ENCODE measurements at places on chromosomes 1 and 21.

- peak; percentile 40 for DNase-seq
Observed at GRCh38 chr1:55071477-55071876, 32.1 kb downstream of the PCSK9 start.

GRCh38 chr1:76092812-76093211 is 18.3 kb downstream of the ST6GALNAC3 start:
- DNase-seq, result no peak

DNA sequence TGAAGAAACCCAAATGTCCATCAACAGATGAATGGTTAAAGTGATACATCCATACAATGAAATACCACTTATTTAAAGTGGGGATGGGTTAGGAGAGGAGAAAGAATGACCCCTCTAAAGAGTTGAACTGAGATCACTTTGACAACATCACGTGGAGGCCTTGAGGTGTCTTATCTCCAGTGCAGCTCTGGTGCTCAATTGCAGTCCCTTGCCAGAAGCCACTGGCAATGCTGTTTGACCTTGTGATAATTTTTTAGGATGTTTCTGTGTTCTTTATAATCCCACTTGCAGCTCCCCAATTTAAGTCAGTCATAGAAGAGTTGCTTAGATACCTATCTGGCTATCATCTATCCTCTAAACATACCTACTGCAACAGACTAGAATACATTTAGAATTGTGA is 167.6 kb downstream of the ZNF648 start:
- DNase-seq, result no peak

DNA sequence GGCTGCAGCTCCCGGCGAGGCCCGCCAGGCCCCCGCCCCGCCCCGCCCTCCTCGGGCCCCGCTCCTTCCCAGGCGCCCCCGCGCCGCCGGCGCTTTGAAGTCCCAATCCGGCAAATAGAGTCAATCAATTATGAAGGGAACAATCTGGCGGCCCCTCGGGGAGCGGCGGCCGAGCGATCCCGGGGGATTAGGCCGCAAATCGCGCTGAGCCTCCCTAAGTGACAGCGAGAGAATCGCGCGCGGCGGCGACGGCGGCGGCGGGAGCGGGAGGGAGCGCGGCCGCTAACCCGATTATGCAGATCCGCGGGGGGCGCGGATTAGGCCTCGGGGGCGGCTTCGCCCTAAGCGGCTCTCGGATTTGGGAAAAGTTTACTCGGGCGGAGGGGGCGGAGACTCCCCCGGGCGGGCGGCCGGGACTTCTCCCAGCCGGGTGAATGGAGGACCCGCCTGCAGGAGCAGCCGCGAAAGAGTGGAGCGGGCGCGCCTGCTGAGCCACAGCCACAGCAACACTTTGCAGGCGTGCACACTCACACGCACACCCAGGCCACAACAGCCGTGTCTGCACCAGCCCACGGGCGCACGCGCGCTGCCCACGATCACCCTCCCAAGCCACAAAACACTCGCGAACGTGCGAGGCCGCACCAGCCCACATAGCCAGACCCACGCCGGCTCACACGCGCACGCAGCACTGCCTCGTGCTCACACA is 23.0 kb upstream of the DMBX1 start:
- peak; percentile 37 for DNase-seq

- DNase-seq, result no peak
Observed at GRCh38 chr21:40901691-40902090, 54.7 kb upstream of the DSCAM start.

- peak; percentile 55 for DNase-seq
Observed at GRCh38 chr1:211378844-211379243, 52.2 kb downstream of the TRAF5 start.

DNA sequence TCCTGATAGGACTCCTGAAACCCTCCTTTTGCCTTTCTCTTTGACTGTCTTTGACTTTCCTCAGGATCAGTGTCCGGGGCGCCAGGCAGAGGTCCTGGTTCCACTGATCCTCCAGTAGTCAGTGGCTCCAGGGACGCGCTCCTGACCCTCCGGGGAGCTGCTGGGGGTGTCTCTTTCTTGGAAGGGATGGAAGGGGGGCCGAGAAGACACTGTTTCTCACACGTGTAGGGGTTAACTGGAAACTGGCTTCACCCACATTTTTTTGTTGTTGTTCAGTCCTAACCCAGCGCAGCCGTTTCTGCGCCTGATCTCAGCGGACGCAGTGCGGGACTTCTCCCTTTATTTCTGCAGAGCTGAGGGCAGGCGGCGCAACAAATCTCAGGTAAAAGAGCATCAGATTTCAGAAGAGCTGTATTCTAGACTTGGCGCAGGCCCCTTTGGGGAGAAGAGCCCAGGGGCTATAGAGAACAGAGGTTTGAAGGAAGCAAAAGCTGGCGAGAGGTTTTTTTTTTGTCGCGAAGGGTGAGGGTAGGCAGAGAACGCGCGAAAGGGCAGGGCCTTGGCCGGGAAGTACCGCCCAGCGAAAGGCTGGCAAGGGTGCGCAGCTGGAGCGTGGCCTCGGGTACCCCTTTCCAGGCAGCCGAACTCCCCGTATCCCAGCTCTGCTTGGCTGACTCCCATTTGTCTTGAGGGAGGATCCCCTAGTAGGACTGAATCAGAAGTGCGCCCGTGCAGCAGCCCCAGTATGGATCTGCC is 4.3 kb upstream of the LHX9 start:
- DNase-seq, result no peak

DNA sequence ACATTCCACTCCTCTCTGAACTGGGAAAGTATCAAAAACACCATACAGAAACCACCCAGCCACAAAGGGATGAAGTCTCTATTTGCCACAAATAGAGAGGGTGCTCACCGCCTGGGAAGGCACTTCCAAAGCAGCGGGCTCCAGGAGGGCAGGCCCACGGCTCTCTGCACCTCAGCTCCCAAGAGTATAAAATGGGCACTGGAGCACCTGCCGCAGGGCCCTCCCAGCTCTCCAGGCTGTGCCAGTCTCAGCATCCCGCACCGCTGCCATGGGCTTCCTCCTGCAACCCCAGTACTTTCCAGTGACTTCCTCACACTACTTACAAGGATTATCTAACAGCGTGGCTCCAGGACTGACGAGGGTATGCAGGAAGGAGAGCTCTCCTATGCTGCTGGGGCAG is 14.4 kb downstream of the C2CD2 start:
- no peak for DNase-seq

- no peak for DNase-seq
Observed at GRCh38 chr1:218424502-218424901, 79.4 kb downstream of the TGFB2 start.

GRCh38 chr1:194062526-194062925 is 876.1 kb upstream of the B3GALT2 start:
- DNase-seq, result no peak

DNA sequence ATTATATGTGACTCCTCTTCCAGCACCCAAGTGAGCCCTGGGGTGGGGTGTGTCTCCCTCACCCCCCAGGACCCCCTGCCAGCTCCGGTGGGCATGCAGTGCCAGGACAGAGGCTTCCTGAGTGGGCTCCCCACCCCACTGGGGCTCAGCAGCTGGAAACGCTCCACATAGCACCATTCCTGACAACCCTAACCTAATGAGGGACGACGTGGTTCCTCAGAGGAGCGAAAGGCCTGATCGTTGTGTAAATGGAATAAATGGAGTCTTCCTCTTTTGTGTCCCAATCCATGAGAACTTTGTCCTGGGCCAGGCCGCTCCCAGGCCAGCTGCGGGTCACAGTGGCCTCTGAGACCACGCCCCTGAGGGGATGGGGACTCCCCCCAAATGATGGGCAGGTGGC is 1.8 kb upstream of the TSPEAR start:
- no peak for DNase-seq

- DNase-seq, result no peak
Observed at GRCh38 chr1:71269818-71270217, 189.0 kb upstream of the ZRANB2 start.

DNA sequence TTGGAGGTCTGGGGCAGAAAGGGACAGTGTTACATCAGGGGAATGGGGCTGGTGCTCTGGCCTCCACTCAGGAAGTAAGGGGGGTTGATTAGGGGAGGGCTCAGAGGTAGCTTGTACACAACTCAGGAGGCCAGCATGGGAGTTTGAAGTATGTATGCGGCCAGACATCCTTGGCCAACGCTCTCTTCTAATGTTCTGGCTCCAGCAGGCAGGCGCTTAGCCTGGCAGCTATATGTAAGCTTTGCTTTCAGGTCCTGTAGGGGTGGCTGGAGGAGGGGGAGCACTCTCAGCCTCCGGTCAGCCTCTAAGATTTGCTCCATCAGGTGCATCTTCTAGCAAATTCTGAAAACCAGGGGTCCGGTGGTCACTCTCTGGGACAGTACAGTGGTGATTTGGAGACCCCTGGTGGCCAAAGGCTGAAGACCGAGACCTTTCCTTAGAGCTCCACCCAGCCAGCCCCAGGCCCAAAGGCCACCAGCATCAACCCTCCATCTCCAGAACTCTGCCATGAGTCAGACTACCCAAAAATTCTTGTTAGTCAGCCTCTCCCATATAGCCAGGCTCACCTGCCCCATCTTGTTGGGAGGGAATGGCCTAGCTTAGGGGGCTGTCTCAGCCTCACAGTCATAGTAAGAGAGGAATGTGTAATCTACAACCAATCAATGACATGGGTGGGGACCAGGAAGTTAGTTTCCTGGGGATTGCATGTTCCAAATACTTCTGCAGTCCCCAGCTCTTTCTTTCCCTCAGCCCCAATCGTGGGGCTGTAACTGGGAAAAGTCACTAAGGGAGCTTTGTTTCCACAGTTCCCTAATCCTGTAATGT is 9.7 kb upstream of the COL8A2 start:
- DNase-seq, result peak; percentile 59

- no peak for DNase-seq
Observed at GRCh38 chr1:162294015-162294414, 82.6 kb downstream of the SPATA46 start.

GRCh38 chr1:182629499-182630096 is 25.4 kb upstream of the RGS16 start:
- DNase-seq, result peak; percentile 88

DNA sequence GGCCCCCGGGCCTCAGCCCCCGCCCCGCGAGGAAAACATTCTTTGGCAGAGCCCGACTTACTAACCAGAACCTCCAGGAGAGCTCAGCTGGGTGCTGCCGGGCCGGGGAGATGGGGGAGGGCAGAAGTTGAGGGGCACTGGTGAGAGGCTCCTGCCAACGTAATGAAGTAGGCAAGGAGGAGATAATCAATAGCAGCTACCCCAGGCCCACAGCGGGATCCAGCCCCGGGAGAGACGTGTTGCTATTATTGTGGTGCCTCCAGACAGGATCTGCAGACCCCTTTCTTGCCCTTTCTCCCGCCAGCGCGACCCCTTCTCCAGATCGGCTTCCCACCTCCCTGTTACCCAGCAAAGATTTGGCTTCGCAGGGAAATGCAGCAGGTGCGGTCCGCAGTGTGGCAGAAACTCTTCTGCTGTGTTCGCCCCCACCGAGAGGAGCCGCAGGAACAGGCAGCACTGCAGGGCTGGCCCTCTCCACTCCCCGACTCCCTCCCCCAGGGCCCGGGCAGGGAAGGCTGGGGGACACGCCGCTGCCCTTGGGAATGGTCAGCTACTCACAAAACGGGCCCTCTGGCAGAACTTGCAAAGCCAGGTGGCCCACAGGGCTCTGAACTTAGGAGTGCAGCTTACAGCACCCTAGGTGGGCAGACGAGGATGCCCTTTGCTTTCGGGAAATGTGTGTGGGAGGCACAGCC is 1.5 kb upstream of the KCNA2 start:
- no peak for DNase-seq

- no peak for DNase-seq
Observed at GRCh38 chr1:20678599-20678998, 17.4 kb upstream of the DDOST start.

GRCh38 chr1:84635429-84635828 is 54.8 kb downstream of the SSX2IP start:
- no peak for DNase-seq

DNA sequence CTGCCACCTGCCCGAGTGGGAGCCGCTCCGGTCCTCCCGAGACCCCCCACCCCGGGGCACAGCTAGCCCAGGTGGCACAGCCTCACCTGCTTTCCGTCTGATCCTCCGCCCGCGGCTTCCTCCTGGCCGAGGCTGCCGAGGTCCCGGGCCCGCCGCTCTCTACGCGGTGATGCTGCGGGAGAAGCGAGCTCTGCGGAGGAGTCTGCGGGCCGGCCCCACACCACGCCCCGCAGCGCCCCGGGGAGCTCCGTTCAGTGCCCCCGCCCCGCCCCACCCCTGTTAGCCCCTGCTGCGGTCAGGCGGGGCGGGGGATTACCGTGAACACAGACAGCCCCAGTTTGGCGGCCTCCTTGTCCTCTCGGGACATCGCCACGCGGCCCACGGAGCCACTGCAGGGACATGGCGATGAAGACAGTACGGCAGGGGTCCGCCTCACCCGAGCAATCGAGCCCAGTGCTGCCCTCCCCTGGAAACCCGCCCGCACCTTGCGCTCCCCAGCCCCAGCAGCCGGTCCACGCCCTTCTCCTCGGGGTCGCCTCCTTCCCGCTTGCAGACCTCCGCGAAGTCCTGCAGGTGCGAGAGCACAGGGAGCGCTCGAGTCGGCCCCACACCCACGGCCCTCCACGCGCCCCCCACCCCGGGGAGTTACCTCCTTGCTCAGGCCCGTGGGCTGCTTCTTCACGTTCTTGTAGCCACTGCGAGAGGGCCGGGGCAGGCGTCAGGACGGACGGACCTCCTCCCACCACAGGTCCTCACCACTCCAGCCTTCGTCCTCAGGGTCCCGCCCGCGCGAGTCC is 933 bp downstream of the C1orf35 start:
- peak; percentile 76 for DNase-seq

DNA sequence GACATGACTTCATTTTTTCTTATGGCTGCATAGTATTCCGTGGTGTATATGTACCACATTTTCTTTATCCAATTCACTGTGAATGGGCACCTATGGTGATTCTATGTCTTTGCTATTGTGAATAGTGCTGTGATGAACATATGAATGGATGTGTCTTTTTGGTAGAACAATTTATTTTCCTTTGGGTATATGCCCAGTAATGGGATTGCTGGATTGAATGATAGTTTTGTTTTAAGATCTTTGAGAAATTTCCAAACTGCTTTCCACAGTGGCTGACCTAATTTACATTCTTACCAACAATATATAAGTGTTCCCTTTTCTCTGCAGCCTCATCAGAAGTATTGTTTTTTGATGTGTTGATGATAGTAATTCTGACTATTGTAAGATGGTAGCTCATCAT is 361.7 kb upstream of the SGIP1 start:
- no peak for DNase-seq
